ENCODE measurements at places on chromosomes 7 and 10. TPM values are rescaled to one million over a fixed set of nuclear protein-coding genes. Genes with fewer than 3 reads are reported as not detected.

The LRRTM3 gene
- 3.8 TPM for polyA plus RNA-seq

DNA sequence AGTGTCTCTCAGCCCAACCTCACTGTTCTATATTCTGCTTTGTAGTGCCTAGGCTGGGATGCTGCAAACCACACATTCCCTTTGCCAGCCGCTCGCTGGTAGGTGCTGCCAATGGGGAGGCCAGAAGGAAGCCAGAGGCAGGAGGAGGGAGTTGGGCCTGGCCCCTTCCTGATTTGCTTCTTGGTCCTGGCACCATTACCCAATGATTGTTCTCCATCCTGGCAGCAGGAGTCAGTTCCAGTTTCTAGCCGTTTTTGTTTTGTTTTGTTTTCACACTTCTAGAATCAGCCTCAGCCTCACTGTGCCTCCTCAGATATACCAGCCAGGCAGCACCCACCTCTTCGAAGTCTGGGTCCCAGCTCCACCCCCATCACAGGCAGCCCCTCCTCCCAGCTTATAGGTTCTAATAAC, 27.4 kb upstream of the LOXL4 start:
- no peak for DNase-seq

GRCh38 chr7:149261829-149262617, at the start of gene ZNF783:
Gene ZNF783, plus strand, starts transcription at chr7:149262196. Its CDS starts 138 bp downstream, at chr7:149262334.
- peak; percentile 87 for DNase-seq

The GBX1 gene
- not detected for polyA plus RNA-seq

DNA sequence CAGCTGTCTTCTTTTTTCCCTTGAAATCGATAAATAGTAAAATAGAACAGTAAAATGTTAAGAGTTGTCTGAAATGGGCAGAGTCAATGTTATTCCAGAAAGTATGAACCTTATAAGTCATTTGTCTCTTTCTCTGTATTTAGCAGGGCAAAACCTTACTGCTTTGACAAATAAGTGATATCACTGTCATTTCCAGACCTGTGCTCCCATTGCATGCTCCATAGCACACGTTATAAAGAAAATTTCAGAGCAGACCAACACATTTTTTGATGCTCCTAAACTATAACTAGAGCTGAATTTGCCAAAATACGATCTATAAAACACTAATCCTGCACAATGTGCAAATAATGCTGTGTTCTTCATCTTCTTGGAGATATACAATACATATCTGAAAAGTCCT, 1.1 kb downstream of the A1CF start:
- DNase-seq = no peak
